ENCODE measurements at places on chromosomes 4 and X.

DNA sequence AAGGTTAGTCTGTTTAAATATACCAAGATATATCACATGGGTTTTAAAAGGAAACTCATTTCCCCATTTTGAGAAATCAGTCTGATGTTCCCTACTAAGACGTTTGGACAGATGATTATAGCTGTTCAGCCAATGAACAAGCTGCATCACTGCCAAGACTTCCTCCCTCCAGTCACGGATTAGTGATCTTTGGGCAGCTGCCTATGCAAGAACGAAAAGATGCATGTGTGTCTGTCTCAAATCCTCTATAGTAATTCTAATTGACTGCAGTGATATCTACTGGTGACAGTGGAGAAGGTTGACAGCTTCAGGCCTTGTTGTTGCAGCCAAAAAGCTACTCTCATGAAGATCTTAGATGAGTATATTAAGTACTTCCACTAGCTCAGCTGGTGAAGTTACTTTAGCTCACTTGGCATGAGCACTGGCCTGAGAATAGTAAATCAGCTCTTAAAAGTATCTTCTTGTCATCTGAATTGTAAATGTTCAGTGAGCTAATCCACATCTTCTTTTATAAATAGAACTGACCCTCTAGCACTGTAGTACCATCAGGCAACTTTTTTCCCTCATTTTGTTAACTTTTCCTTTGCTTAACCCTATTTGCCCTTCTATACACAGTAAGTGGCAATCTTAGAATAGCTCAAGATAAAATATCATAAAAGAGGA is 134.5 kb upstream of the PCDH10 start:
- no peak for DNase-seq

DNA sequence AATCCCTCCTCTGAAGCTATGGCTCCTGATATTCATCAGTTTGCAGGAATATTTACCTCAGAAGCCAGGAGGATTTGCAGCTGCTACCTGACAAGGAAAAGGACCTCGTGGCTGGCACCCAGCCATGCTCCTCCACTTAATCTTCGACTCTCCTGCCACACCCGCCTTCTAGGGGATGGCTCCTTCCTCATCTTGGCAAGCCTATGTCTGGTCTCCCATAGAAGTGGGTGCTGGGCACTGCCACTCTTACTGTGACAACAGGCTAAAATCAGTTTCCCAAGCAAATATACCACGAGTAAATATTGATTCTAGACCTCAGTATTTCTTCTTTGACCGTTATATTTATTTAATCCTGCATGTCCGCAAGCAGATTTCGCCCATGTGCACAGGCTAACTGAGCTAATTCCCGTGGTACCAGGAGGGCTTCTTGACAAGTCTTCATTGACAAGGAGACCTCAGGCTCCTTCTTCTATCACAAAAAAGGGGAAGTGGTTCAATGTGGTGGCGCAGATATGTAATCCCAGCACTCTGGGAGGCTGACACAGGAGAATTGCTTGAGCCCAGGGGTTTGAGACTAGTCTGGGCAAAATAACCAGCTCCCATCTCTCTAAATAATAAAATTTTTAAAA is 52.6 kb upstream of the DCTD start:
- no peak for DNase-seq

GRCh38 chrX:45986971-45987370 is 558.2 kb downstream of the ZNF674 start:
- no peak for DNase-seq

DNA sequence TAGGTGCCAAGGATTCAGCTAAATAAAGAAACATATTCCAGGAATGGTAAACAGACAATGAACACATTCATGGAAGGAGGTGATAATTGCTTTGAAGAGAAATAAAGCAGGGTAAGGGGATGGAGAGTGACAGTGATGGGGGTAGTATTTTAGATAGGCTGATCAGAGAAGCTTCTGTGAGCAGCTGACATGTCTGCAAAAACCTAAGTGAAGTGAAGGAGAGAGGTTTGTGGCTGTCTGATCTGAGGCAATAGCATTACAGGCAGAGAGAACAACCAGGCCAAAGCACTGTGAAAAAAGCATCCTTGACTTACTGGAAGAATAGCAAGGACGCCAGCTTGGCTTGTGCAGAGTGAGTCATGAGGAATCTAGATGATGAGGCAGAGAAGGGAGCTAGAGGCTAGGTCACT is 271.9 kb upstream of the GATB start:
- no peak for DNase-seq

DNA sequence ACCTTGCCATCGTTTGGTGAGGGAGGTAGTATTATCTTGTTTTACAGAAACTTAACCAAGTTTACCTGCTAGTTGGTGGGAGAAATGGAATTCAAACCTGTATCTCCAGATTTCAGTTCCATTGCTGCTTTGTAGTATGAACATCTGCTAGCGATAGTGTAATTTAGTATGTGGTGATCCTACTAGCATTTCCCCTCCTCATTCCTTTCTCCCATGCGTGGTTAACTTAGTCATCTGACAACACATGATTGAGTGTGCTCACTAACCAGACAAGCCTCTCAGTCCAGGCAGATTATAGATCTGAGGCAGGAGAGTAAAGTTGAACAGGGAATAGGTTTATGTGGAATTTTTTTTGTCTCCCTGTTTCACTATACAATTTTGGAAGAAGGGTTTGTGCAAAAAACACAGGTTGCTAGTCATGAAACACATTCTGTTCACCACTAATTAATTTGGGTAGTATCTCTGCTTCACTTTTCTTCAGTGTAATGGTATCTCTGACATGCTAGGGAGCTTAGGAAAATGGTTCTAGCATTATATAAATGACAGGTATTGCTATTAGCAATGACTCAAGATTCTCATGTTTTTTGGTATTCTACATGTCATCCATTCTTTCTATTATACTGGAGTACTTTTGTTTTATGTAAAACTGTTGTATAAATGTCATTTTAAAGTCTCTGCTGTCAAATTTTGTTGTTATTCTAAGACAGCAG is 21.7 kb downstream of the RBPJ start:
- DNase-seq = no peak

GRCh38 chr4:5050520-5051277 is 581 bp upstream of the STK32B start:
- DNase-seq = no peak

DNA sequence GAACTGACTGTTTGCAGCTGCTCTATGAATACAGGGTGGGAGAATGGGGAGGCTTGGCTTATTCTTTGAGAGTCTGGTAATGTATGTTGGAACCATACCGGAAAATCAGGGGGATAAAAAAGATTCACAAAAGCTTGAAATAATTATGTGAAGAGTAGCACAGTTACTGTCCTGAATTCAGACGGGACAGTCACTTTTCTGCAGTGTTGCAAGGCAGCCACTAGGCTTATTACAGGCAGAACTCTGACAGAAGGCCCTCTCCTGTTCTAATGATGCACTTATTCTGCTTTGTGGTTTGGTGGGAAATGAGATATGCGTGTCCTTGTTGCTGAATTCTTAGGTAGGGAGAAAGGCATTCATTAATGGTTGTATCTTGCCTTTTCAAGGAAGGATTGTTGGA is 37.2 kb downstream of the GUCY1B1 start:
- no peak for DNase-seq

GRCh38 chr4:144295286-144295995 is 154.9 kb upstream of the GYPA start:
- DNase-seq = no peak

DNA sequence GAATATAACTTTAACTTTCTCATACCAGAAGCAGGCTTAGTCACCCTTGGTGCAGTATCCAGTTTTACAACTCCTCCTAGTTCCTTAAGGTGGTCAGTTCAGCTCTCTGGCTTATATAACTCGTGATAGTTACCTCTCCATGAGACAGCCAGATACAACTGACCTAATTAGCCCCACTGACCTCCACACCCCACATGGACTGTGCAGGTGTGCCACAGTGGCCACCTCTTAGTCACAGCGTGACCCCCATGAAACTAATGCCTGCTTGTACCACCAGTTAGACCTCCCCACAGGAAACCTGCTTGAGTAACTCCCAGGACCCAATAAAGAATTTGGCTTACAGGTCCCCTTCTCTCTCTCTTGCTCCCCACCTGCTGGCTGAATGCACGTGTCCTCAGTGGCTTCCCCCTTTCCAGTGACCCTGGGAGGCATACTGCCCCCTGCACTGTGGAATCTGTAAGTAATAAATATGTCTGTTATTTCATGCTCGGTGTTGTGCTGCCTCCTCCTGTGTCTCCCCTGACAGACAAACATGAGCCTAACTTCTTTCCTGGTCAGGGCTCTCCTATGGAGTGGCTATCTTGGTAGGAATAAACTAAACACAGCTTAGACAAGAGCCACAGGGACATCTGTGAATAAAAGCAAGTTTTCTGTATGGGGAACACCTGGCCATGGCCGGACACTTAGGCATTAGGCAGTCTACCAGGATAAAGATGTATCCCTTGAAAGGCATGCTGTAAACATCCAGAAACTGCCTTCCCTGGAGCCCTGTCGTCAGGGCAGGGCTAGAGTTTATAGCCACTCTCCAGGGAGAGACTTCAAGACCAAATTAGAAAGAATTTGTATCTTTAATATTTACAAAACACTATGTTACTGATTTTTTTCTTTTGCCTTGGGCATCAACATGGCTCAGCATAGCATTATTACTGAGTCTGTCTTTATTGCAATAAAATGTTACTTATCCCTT is 209.7 kb upstream of the BOD1L1 start:
- no peak for DNase-seq

- no peak for DNase-seq
Observed at GRCh38 chrX:15750611-15751154, 12.6 kb downstream of the CA5B start.

- DNase-seq = no peak
Observed at GRCh38 chr4:159765382-159765781, 662.5 kb downstream of the RAPGEF2 start.

DNA sequence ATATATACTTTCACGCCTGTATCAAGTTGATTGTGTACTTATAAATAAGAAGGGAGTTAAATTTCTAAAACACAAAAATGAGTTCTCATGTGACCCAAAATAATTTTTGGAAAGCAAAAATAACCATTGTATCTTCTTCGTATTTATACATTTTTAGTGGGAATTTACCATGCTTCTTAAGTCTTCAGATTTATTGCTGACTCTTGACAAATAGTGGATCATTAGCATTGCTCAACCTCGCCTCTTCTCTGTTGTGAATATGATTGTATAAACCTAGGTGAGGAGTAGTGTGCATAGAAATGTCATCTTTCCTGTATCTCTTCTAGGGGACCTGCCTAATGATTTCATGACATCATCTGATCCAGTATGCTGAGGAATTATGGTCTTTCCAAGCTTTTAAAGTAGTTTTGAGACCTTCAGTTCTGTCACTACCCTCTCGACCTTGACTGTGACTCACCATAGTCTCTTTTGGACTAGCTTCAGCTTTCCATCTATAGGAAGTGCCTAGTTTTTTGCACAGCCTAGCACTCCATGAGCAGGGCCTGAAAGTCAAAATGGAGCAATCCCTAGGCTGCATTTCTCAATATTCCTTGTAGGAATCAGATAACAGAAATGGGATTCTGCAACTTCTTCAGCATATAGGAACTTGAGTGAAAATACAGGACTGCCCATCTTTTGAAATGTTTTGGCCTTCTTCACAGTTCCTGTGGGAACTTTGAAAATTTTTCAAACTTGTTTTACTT is 157.6 kb downstream of the ARX start:
- DNase-seq = no peak

DNA sequence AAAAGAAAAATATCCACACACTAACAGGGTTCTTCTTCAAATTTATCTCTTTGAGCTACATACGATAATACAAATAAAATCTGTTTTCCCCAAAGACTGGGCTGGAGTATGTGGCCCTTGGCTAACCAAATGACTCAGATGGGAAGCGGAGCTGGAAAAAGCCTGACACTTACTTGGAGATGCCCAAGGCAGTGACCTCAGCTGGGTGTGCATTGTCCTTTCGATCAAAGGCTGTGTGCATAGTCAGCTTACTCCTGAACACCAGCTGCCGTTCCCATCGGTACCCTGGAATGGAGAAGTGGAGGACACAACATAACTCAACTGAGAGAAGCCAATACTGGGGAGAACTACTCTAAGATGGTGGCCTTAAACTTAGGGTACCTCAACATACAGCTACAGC is 95.1 kb downstream of the CDS1 start:
- DNase-seq = no peak

GRCh38 chr4:186806679-186807421 is 83.2 kb upstream of the FAT1 start:
- no peak for DNase-seq

DNA sequence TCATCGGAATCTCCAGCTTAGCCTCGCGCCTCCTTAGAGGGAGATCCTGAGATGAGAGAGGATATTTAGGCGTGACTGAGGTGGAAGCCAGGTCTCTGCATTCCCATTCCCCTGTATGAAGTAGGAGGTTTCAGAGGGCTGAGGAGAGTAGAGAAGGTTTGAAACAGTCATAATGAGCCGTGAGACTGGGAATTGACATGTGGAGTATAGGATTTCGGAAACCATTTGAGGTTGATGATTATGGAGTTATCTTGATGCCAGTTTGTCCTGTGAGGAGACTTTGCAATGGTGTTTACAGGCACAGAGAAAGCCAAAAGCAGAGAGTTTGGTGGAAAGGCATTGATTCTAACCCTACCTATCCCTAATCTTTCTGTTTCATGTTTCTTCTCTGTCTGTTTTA is 2.0 kb downstream of the CHST7 start:
- DNase-seq = no peak

GRCh38 chrX:125998432-125998831 is 167.7 kb downstream of the DCAF12L2 start:
- DNase-seq = peak; percentile 4

GRCh38 chrX:11080741-11081305 is 30.3 kb upstream of the HCCS start:
- DNase-seq = no peak

DNA sequence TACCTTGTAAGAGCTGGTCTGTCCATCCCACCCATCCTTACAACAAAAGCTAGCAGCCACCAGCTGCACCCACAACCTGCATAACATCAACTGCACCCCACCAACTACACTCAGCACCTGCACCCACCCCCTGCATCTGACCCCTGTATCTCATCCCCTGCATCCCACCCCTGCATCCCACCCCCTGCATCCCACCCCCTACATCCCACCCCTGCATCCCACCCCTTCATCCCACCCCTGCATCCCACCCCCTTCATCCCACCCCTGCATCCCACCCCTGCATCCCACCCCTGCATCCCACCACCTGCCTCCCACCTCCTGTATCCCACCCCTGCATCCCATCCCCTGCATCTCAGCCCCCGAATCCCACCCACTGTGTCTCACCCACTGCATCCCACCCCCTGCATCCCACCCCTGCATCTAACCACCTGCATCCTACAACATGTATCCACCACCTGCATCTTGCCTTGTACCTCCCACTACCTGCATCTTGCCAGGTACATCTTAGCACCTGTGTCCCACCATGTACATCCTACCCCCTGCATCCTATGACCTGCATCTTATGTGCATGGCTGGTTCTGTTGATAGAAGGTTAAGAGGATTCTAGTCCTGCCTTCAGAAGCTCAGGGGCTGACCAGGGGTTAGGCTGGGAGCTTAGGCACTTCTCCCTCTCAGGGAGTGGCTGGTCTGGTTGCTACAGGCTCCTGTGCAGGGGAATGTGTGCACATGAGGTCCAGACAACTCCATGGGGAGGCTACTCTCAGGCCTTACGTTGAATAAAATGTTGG is 9.4 kb downstream of the TMEM271 start:
- DNase-seq = no peak

Measured in Panc1 (cell line).